Panc1 (cell line): ENCODE measurements at places on chromosomes 5 and 9. TPM values are rescaled to one million over a fixed set of nuclear protein-coding genes. Genes with fewer than 3 reads are reported as not detected.

Gene SPZ1
- total RNA-seq, result not detected

Gene DRD1
- total RNA-seq, result 1.0 TPM

Gene SOX30
- total RNA-seq, result not detected

Gene BAAT
- total RNA-seq, result 0.08 TPM

Gene PPP2R2B
- 8.8 TPM for total RNA-seq

Gene ZFP2
- 1.2 TPM for total RNA-seq

Gene KLF9
- 0.95 TPM for total RNA-seq

Gene TMEM171
- total RNA-seq, result 2.1 TPM

Gene OBP2B
- not detected for total RNA-seq

Gene HK3
- not detected for total RNA-seq

Gene FST
- 0.51 TPM for total RNA-seq

Gene ADAMTS16
- 0.54 TPM for total RNA-seq

Gene CFAP77
- total RNA-seq, result not detected

Gene SHISAL2B
- not detected for total RNA-seq

Gene MARCHF3
- total RNA-seq, result 3.0 TPM

Gene NPR2
- total RNA-seq, result 12.2 TPM

Gene CDC20B
- 0.08 TPM for total RNA-seq

Gene BARHL1
- not detected for total RNA-seq

Gene CER1
- total RNA-seq, result not detected

Gene CDX1
- not detected for total RNA-seq

Gene LPAR1
- total RNA-seq, result 11.0 TPM

Gene PCDHGA6
- 0.59 TPM for total RNA-seq

Gene CD14
- 2.5 TPM for total RNA-seq

Gene JAKMIP2
- total RNA-seq, result not detected
